ENCODE measurements at places on chromosomes 3 and 15.

- DNase-seq, result no peak
Measured at GRCh38 chr3:51620543-51620942, 50.5 kb upstream of the TEX264 start.

GRCh38 chr15:45710657-45711056 is 75.8 kb downstream of the SQOR start:
- no peak for DNase-seq

DNA sequence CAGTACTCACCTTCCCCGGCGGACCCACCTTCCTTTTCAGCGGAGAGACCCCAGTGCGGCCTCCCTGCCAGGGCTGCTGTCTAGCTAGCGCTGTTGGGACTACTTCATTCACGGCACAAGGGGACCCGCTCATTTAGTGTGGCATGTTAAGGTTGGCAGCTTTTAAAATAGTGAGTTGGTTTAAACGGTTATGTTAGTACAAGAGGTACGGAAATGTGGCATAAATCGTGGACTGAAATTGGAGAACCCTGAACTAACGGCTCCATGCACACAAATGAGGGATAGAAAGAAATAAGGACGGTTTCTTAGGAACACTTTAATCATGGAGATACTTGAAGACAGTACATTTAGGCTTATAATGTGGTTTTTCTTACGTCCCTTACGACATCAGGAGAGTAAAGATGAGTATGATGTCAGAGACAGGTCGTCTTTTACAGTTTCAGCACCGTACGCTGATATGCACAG is 752 bp downstream of the CEP63 start:
- no peak for DNase-seq

- DNase-seq, result no peak
Measured at GRCh38 chr15:32953533-32953910, 235.7 kb downstream of the GREM1 start.

- DNase-seq, result no peak
Measured at GRCh38 chr3:14305324-14305723, 97.1 kb upstream of the SLC6A6 start.

- DNase-seq, result no peak
Measured at GRCh38 chr3:5613599-5613998, 426.1 kb downstream of the EDEM1 start.

- DNase-seq, result no peak
Measured at GRCh38 chr3:69871868-69872267, 127.7 kb upstream of the SAMMSON start.

DNA sequence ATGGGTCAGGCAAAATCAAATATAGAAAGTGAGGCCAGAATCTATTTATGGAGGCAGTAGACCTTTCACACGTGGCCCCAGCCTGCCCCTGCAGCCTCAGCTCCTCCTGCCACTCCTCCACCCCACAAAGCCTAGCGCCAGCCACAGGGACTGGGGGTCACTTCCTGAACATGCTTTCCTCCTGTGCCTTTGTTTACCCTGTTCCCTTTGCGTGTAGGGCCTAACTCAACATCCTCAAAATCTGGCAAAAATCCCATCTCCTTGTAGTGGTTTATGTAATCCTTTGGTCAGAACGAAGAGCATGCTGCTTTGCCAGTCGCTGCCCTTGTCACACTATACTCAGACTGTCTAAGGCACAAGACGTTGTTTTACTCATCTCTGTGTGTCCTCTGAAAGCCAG is 39.6 kb downstream of the KBTBD12 start:
- no peak for DNase-seq

GRCh38 chr3:72312339-72312738 is 527.4 kb upstream of the PROK2 start:
- no peak for DNase-seq

- no peak for DNase-seq
Measured at GRCh38 chr3:17802950-17803349, 60.5 kb upstream of the TBC1D5 start.

DNA sequence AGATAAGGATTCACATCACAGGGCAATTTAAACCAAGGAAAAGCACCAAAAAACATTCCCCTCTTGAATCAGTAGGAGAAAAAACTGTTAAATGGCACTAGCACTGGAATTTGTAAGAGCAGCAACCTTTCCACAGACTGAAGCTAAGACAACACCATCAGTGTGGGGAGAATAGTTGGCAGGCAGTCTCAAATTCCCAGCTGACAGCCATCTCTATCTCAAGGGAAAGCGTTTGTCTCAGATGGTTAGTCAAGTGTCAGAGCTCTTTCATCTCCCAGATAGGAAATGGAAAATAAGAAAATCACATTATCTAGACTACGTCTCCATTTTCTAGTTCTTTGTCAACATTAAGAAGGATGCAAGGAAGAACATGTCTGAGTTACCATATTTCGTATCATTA is 228.7 kb downstream of the WDR72 start:
- DNase-seq, result no peak

- no peak for DNase-seq
Measured at GRCh38 chr15:68151277-68151676, 53.9 kb downstream of the CALML4 start.

GRCh38 chr15:69482686-69483256 is 30.2 kb downstream of the RPLP1 start:
- DNase-seq, result no peak

DNA sequence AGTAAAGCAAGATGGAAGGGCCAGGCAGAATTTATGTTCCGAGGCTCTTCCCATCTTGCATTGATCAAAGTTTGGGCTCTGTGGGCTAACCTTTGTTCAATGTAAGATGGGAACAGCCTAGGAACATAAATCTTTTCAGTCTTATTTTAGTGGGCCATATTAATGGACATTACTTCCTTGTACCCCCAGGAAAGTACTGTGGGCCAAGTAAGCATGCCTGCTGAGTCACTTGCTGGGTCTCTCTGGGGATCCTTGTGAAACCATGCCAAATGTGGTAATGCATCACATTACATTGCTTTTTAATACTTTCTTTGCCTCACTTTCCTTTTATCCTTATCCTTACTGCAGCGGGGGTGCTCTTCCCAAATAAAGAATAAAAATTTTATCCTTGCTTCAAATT is 349.5 kb upstream of the POU1F1 start:
- no peak for DNase-seq

DNA sequence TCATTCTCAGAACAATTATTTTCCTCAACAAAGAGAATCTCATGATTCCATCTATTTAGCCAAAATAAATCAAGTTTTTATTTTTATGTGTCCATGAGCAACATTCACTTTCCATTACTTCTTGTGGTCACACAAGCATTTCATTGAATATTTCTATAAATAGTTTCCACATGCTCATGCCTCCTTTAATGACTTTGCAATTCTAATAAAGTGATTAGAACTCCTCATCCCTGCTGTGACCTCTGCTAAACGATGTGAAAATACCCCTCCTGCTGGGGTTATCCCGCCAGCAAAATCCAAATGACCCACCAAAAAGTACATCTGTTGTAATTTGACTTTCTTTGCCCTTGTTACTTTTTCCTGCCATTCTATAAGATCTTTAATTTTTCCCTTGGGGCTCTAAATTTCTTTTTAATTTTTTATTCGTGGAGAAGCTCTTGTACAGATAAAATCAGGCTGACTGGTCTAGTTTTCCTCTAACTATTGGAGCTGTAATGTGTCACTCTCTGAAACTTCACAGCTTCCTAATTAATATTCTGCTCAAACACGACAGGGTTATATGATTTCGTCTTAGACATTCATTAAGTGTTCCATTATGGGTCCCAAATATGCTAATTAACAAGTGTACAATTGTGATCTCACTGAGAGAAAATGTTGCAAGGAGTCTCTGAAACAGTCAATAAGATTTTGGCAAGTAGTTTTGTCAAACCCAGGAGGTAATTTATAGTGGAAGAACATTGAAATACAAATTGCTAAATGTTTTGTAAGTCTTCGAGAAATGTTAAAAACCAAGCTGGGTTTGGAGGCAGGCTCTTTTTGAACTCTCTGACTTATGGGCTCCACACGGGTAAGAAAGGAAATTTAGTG is 533.1 kb upstream of the NAALADL2 start:
- no peak for DNase-seq

DNA sequence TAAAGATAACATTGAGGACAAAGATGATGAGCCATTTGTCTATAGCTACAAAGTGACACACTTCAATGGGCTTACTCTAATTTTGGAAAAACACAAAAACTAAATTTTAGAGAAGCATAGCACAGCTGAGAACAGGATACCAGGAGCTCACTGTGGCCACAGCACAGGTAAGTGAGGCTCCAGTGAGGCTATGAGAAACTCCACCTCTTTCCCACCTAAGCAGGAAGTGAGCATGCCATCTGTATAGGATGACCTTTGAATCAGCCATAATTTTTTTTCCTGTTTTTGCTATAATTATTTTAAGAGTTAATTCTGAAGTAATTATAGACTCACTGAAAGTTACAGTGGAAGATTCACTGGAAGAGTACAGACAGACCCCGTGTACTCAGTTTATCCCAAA is 82.1 kb upstream of the DCLK3 start:
- no peak for DNase-seq

DNA sequence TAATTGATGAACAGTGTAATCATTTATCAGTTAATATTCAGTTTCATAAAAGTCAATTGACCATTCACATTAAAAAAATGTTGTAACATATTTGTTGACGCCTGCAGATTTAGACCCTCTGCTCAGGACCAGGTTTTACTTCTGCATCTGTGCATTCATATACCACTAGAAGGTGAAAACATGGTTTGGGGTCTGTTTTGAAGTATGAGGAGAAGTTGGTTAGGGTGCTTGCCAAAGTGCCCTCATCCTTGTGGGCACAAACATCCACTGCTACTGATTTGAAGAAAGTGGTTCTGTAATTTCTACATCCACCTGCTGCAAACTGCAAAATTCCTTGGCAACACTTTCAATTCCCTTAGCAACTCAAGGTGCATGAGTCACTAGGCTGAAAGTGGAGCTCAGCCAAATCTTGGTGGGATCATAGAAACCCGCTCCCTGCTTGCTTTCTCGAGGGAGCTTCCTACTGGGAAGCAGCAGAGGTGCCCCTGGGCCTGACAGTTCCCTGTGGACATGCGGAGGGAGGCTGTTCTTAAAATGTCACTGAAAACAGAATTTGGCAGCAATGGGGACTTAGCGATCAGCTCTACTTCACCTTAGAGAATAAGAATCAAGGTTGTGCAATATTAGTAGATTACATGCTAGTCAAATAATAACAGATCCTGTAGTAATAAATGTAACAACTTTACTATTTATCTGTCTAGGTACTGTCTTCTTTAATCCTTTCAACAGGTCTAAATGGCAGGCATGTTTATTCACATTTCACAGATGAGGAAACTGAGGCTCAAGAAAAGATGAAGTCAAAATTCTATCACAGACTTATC is 301.0 kb upstream of the TBL1XR1 start:
- no peak for DNase-seq

GRCh38 chr15:88911766-88912118 is 1.4 kb downstream of the MFGE8 start:
- DNase-seq, result no peak

GRCh38 chr15:76200083-76200465 is 111.2 kb downstream of the ETFA start:
- no peak for DNase-seq

GRCh38 chr15:80434926-80435720 is 30.9 kb downstream of the ARNT2 start:
- DNase-seq, result no peak

- DNase-seq, result no peak
Measured at GRCh38 chr15:68933001-68933400, 2.7 kb downstream of the SPESP1 start.

- DNase-seq, result no peak
Measured at GRCh38 chr3:138351916-138352550, 3.7 kb downstream of the MRAS start.

- DNase-seq, result peak; percentile 43
Measured at GRCh38 chr3:50652709-50653108, 22.0 kb upstream of the DOCK3 start.

GRCh38 chr3:30048431-30048830 is 558.0 kb upstream of the TGFBR2 start:
- DNase-seq, result no peak

DNA sequence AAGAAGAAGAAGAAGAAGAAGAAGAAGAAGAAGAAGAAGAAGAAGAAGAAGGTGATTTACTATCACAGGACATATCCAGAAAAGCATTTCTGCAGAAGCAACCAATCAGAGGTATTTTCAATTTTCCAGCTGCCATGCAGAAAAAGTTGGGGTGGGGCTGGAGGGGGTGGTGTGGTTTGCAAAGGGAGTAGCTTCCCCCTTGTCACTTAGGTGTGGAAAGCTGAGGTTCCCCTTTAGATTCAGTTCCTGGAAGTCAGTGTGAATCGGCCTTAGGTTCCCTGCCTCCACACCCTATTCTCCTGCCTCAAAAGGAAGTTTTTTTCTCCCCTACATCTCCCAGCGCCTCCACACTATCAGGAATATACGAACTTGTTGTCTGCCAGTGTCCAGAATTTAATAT is 276.7 kb upstream of the ARRDC4 start:
- DNase-seq, result no peak

DNA sequence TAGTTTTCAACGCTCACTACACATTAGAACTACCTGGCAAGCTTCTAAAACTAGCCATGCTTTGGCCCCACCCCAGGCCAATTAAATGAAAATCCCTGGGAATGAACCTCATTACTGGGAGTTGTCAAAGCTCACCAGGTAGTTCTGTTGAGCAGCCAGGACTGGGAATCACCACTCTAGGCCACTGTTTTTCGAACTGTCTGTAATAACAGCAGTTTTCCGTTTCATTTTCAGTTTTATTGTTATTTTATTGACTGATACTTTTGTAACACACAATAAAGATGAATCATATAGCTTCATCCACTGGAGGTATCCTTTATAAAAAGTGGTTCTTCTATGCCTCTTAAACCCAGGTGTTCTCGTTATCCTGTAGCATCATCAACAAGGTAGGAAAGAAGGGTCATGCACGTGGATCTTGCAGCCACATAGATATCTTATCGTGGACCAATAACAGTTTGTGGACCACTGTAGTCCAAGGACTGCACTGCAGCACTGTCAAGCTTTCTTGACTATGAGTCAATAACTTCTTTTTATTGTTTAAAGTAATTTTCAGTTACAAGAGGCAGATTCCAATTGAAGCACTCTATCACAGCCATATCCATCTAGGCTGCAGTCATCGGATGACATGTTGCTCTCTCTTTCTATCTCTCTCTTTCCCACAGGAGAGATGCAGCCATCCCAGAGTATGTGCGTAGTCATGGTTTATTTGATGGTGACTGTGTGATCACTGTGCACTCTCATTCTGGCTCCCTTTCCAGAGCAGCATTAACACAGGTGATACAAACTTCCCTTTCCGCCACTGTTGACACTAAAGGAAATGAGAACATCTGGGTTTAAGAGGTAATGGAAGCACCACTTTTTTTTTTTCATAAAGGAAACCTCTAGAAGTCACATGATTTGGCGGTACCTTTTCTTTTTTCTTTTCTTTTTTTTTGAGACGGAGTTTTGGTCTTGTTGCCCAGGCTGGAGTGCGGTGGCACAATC is 39.0 kb upstream of the BLM start:
- no peak for DNase-seq

Measured in stimulated activated CD4-positive, alpha-beta T cell treated with anti-CD3 and anti-CD28 coated beads, Interleukin-12 subunit alpha, Interleukin-12 subunit beta, amount 100 ng/mL, for 24 hours (primary cell).